Forelimb muscle (tissue), 1 donor: ENCODE measurements at places on chromosomes 12 and 14.

- no peak for DNase-seq
Observed at GRCh38 chr12:120092551-120093335, 23.8 kb downstream of the RAB35 start.

- DNase-seq: no peak
Observed at GRCh38 chr12:5040368-5040767, 3.3 kb upstream of the KCNA5 start.

- no peak for DNase-seq
Observed at GRCh38 chr14:44113769-44114730, 393.0 kb downstream of the FSCB start.

DNA sequence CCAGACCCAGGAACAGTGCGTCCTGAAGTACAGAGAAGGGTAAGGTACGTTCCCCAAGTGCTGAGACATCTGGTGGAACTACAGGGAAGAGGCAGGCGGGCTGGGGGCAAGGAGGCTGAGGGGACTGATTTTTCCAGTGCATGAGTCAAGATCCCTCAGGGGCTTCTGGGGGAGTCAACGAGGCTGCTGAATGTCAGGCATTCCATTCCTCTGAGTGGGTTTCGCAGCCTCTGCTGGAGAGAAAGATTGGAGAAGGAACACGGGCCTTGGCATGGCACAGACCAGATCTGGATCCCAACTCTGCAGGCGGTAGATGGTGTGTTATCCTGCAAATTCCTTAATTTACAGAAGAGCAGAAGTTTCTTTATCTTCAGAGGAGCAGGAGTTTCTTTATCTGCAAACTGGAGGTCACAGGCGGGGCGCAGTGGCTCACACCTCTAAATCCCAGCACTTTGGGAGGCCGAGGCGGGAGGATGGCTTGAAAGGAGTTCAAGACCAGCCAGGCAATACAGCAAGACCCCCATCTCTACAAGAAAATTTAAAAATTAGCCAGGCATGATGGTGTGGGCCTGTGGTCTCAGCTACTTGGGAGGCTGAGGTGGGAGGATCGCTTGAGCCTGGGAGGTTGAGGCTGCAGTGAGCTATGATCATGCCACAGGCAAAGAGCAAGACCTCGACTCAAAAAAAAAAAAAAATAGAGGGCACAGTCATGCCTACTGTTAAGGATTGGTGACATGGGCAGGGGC lies 132.6 kb upstream of the MAP1LC3B2 start:
- peak; percentile 52 for DNase-seq

- DNase-seq: no peak
Observed at GRCh38 chr12:15751741-15752140, 37.4 kb downstream of the EPS8 start.

DNA sequence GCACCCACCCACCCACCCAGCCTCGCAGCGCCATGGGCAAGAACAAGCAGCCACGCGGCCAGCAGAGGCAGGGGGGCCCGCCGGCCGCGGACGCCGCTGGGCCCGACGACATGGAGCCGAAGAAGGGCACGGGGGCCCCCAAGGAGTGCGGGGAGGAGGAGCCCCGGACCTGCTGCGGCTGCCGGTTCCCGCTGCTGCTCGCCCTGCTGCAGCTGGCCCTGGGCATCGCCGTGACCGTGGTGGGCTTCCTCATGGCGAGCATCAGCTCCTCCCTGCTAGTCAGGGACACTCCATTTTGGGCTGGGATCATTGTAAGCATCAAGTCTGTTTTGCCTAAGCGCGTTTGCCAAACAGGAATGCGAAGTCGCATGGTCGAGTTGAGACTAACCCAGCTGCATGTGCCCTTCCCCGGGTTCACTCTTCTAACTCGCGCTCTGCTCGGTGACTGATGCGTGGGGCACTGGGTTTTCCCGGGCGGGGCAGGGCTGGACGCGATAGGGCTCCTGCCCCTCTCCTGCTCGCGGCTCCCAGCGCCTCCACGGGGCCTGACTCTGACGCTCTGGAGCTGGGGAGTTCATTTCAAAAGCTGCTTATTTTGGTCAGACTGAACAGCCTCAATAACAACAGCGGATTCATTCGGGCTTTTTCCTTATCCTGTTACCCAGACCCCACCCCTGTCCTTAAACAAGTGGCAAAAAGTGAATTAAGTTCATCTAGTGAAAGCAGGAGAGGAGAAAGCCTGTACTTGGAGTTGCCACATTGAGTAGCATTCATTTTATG lies 458 bp downstream of the SSPN start:
- no peak for DNase-seq

GRCh38 chr12:56374726-56375597 lies 12.3 kb upstream of the APOF start:
- no peak for DNase-seq

GRCh38 chr12:79143803-79144202 lies 279.2 kb downstream of the SYT1 start:
- no peak for DNase-seq

DNA sequence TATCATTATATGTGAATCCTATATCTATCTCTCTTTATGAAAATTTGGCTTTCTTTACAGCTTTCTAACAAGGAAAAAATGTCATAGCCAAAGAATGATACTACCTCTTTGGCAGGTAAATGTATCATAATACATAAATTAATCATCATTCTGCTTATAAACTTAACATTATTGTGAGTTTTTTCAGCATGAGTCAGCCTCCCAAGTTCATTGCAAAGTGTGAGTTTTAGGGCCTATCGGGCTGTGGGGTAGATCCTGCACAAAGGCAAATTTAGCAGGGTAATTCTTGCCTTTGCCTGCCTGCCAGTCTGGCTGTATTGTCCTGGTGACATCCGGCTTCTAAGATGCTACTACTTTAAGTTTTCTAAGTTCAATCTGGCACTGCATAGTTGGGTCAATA lies 412.6 kb downstream of the MDGA2 start:
- DNase-seq: no peak

DNA sequence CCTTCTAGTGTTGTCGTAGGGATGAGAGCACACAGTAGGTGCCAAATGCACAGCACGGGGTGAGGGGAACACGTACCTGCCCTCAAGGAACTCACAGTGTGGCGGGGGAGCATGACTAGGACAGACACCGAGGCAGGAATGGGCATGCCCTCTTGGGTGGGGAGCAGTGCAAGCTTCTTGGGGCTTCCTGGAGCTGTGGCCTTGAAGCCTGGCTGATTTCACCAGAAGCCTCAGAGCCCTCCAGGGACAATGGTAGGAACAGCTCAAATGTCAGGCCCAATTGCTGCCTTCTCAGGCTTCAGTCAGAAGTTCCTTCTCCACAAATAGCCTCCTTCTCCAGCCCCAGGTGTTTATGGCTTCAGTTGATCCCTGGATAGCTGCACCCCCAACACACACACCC lies 43.4 kb downstream of the TEAD4 start:
- no peak for DNase-seq

DNA sequence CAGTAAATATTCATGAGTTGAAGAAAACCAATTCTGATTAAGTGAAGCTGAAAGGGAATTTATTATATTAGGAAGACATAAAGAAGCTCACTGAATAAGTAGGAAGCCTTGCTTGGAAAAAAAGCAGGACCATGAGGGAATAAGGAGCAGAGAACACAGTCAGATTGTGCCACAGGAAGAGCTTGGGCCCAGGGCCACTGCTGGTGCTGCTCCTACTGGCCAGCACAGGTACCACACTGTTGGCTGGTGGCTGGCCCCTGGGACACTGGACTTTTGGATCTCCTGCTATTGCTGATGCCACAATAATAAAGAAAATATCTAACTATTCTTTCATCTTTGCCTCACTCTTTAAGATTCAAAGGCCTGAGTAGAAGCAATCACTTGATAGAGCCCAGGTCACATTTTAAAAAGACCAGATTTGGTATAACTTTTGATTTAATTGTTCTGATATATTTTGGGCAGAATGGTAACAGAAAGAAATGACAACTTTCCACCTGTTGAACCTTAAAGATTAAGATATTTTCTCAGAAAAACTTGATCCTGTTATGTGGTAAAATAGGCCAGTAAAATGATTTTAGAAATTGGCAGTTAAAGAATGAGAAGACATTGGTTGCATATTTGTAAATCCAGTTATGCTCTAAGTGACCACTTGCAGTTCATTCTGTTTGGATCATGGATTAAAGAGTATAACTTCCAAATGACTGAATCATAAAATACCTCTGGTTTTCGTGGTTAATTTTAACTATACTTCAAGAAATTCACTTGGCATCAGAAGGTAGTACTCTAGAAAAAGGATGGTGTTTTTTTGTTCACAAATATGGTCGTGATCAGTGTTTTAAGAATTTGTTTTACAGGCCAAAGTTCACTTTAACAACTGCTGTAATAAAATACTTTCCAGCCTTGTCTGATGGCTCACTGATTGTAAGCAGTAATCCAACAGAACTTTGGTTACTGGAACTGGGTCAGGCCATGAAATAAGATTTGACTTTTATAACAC lies 68.3 kb downstream of the DERA start:
- DNase-seq: no peak

- DNase-seq: peak; percentile 20
Observed at GRCh38 chr14:101628471-101628966, 67.2 kb downstream of the DIO3 start.

GRCh38 chr12:73769337-73769736 lies 768.3 kb upstream of the ATXN7L3B start:
- DNase-seq: no peak

DNA sequence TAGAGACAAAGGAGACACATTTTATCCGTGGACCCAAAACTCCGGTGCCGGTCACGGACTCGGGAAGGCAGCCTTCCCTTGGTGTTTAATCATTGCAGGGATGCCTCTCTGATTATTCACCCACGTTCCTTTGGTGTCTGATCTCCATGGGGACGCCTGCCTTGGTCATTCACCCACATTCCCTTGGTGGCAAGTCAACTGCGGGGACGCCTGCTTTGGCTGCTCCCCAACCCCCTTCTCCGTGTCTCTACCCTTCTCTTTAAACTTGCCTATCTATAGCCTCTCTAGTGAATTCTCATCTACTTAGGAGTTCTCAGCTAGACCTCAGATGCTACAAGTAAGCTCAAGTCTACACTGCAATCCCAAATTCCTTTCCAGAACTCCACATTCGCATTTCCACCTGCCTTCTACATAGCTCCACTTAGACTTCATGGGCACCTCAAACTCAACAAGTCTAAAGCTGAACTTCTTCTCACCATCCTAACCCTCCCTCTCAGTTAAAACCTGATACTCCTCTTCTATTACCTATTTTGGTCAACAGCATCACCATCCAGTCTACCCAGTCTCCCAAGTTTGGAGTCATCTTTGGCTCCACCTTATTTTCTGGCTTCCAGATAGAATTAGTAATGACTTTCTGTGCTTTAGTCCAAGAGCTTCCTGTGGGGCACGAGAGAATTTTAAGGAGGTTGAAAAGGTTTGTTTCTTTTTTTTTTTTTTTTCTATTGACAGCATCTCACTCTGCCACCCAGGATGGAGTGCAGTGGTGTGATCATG lies 14.4 kb downstream of the SPTLC2 start:
- no peak for DNase-seq

GRCh38 chr12:108296945-108297344 lies 42.2 kb downstream of the CMKLR1 start:
- DNase-seq: no peak

- DNase-seq: no peak
Observed at GRCh38 chr14:88092529-88092928, 87.6 kb downstream of the GPR65 start.

- no peak for DNase-seq
Observed at GRCh38 chr12:50482571-50482970, 22.2 kb upstream of the DIP2B start.

DNA sequence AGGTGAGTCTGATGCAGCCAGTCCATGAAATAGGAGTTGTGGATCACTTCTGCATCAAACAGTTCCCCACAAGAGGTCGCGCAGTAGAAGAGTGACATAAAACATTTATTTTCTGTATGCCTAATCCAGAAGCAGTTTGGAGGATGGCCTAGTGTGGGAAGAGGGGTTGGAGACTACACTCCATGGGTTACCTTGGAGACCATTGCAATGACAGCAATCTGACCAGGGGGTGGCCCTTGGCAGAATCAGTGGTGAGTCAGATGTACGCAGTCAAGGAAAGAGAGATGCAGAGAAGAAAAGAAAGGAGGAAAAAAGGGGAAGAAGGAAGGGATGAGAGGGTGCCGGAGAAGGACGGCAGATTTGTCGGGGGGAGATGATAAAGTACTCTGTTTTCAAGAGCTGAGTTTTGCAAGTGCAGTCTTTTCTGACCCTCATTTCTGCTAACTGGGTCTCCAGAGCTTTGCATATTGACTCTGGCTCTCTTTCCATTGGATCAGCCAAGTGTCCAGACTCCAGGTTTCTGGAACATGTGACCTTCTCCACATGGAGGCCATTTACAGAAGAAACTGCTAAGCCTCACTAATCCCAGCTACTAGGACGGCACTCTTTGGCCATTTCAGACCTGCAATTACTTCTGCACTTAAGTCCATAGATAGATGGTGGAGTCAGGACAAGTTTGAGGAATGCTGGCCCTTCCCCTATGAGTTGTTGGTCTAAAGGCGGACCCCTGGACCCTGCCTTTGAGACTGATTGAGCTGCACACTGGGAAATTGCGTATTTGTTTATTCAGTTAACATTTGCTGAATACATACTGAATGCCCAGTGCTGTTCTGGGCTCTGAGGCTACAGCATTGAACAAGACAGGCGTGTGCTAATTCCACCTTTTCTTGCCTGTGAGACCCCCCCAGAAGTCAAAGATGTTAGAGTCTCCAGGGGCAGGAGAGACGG lies 424.2 kb downstream of the BCL11B start:
- no peak for DNase-seq

GRCh38 chr12:31217356-31218130 lies 108.4 kb downstream of the SINHCAF start:
- DNase-seq: no peak

- DNase-seq: no peak
Observed at GRCh38 chr14:39180553-39180952, 5.5 kb downstream of the PNN start.

- no peak for DNase-seq
Observed at GRCh38 chr14:98792171-98792570, 479.8 kb downstream of the BCL11B start.

DNA sequence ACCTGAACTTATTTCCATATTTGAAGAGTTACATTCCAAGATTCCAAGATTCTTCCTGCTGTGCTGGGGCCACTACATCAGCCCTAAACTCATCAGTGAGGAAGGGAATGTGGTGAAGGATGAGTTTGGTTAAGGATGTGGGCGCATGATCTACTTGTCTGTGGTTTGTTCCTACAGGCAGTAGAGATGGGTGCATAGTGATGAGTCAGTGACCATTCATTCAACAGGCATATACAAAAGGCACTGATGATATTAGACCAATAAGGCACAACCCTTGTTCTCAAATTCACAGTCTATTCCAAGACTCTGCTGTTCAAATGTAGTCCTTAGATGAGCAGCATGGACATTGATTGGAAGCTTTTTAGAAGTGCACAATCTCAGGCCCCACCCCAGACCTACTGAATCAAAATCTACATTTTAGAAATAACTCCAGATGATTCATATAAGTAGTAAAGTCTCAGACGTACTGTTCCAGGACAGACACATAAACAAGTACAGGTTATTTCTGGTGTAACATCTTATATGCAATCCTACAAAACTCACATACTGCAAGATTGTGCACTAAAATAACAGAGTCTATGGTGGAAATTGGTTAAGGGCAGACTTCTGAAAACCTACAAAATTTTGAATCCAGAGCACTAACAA lies 47.7 kb upstream of the MAP3K9 start:
- no peak for DNase-seq

GRCh38 chr14:70842851-70843462 lies 33.6 kb upstream of the MAP3K9 start:
- DNase-seq: no peak

GRCh38 chr14:65560340-65561027 lies 148.0 kb downstream of the FUT8 start:
- no peak for DNase-seq

- DNase-seq: no peak
Observed at GRCh38 chr14:73591690-73592449, at the start of gene ACOT4. Gene ACOT4, plus strand, starts transcription at chr14:73591873. Its CDS starts 87 bp downstream, at chr14:73591960.
